Renal cortical epithelial cell (primary cell): ENCODE measurements at places on chromosomes 2 and 18.

DNA sequence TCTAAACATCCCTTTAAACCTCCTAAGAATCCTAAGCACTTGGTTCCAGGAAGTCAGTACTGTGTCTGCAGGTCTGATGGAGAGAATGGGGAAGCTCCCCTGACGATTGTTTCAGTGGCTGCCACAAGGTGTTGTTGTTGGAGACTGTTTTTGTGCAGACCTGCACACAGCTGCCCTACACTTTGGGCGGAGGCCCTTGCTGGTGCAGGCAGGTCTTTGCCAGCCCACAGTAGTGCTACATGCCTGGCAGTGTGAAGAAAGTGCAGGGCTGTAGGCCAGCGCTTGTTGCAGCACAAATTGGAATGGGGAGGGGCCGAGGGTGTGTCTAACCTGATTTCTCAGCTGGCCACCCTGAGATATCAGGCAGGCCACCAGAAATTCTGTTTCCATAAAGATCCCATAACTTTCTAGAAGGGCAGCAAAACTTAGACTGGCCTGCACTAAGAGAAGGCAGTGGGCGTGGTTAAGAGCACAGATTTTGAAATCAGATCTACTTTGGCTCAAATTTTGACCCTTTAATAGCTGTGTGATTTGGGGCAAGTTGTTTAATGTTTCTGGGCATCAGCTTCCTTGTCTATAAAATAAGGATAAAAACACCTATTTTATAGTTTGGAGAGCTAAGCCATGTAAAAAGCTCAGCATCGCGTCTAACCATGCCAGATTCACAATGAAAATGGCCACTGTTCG is 83.7 kb upstream of the SLC1A4 start:
- DNase-seq, result no peak

DNA sequence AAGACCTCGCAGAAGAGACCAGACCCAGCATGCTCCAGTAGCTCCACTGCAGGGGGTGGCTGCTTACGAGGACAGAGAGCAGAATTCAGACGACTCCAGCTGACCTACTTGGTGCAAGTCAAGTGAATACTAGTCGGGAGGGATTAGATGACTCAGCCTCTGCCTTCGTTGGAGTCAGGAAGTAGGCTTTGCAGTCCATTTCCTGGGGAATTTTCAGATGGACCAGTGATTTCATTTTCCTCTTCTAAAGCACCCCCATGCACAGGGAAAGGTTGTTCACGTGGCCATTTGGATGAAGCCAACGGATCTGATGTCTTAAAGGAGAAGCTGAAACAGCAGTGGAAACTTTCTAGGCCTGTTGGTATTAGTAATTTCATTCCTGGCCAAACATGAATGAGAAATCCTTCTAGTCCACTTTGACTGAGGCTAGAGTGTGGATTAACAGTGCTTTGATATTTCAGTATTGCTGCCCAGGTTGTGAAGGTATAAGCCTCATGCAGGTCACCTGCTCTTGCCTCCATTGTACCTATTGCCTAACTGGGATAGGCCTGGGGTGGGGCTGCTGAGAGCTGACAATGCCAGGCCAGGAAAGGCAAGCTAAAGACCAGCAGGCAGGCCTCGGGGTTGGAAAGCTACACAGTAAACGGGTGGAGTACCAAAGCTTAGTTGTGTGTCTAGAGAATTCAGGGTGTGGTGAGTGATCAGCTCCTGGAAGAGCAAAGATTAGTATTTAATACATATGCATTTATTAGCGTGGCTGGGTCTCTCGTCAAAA is 117.6 kb upstream of the FOSL2 start:
- peak; percentile 99 for DNase-seq

DNA sequence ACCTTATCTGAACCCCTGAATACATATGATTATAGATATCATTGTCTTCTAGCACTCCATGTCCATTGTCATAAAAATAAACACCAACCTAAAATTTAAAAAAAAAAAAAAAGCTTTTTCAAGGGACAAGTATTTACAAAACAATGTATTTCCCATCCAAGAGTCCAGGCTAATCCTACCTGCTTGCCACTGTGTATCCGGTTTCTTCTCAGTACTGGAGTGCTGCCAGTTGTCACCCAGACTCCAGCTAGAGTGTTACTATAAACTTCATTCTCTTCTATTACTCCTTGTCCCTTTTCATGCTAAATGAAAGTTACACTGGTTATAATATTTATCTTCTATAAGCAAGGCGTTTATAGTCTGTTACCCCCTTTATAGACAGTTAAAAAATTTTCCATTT is 35.8 kb downstream of the MSH6 start:
- DNase-seq, result no peak

DNA sequence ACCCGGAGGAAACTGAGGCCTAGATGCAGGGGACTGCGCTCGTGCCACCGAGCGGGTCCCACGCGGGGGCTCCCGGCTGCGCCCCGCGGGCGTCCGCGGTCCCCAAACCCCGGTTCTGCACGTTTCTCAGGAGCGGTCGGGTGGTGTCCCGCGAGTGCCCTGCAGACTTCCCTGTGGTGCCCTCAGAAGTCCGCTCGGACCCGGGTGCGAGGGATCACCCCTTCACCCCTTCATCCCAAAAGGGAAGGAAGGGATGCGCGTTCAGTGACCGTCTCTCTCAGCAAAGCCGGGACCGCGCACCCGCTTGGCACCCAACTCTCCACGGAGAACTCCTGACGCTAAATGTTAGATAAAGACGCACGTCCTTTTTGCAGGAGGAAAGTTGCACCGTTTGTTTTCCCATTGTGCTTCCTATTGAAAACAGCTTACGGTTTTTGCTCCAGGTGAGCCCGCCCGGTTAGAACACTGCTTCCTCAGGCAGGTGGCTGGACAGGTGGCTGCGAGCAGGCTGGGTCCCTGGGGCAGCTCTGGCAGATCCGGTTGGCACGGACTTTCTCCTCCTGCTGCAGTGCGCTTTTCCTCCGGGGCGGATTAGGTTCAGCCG is 779 bp downstream of the DGKD start:
- no peak for DNase-seq

GRCh38 chr2:153595939-153596338 is 117.4 kb upstream of the RPRM start:
- peak; percentile 1 for DNase-seq

GRCh38 chr2:169014780-169015179 is 16.3 kb downstream of the ABCB11 start:
- no peak for DNase-seq

DNA sequence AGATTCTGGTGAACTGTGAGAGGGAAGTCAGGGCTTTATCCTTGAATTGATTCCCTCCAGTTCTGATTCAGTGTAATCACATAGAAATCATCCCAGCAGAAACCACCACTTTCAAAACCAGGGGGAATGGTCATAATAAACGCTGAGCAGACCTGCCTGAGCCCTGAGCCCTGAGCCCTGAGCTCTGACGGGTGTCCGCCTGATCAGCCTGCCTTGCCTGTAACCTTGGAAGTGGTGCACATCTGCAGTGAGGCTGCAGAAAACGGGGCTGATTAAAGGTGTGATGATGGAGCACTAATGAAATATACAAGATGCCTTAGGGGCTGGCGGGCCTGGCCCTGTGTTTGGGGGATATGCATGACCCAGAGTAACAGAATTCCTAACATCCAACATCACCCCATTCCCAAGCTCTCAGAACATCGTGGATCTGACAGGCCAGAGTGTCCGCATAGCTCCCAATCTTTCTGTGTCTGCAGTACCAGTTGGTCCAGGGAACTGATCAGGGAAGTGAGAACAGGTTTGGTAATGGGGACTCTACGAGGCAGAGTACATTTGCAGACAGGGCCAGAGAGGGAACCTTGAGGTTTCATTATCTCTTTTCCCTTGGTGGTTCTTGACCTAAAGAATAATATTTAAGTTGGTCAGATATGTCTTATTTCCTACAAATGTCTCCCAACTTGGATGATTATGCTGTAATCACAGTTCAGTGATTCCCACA is 37.8 kb downstream of the KCTD18 start:
- no peak for DNase-seq

DNA sequence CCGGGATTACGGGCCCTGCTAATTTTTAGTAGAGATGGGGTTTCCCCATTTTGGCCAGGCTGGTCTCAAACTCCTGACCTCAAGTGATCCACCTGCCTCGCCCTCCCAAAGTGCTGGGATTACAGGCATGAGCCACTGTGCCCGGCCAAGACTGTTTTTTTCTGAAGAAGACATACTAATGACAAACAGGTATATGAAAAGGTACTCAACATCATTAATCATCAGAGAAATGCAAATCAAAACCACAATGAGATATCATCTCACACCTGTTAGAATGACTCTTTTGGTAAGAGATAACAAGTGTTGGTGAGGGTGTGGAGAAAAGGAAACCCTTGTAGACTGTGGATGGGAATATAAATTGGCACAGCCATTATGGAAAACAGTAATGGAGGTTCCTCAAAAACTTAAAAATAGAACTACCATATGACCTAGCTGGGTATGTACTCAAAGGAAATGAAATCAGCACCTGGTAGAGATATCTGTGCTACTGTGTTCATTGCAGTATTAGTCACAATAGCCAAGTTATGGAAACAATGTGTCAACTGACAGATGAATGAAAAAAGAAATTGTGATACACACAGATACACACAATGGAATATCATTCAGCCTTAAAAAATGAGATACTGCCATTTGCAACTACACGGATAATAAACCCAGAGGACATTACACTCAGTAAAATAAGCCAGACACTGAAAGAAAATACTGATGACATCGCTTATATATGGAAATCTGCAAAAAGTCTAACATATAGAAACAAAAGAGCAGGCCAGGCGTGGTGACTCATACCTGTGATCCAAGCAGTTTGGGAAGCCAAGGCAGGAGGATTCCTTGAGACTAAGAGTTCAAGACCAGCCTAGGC is 20.8 kb downstream of the SOS1 start:
- peak; percentile 25 for DNase-seq

- no peak for DNase-seq
These were observed 162.0 kb downstream of the ALK start for GRCh38 chr2:29759360-29759759.
